Stimulated activated CD8-positive, alpha-beta memory T cell treated with anti-CD3 and anti-CD28 coated beads, Interleukin-15, amount 100 ng/mL, for 48 hours (primary cell): ENCODE measurements at places on chromosomes 2 and 18.
A peak's percentile ranks its signal among the peaks of the same experiment; 100 is the strongest.

- DNase-seq = no peak
Measured at GRCh38 chr2:215624423-215624829, 188.6 kb upstream of the FN1 start.

GRCh38 chr2:221323513-221323912, 248.6 kb downstream of the EPHA4 start:
- no peak for DNase-seq

- DNase-seq = peak; percentile 44
Measured at GRCh38 chr2:127398239-127398590, 10.4 kb upstream of the MAP3K2 start.

GRCh38 chr2:201319511-201319910, 37.6 kb downstream of the FLACC1 start:
- DNase-seq = no peak

DNA sequence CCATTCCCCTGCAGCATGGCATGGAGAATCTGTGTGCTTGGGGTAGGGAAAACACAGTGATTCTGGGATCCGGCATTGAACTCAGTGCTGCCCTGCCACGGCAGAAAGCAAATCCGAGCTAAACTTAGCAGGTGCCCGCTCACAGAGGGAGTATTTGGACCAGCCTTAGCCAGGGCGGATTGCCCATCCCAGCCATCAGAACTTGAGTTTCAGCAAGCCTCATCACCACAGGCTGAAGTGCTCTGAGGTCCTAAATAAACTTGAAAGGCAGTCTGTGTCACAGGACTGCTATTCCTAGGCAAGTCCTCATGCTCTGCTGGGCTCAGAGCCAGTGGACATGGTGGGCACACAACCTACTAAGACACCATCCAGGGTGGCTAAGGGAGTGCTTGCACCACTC, 86.2 kb upstream of the YPEL5 start:
- no peak for DNase-seq

- peak; percentile 64 for DNase-seq
Measured at GRCh38 chr2:85826990-85827878, 61.6 kb downstream of the ST3GAL5 start.

DNA sequence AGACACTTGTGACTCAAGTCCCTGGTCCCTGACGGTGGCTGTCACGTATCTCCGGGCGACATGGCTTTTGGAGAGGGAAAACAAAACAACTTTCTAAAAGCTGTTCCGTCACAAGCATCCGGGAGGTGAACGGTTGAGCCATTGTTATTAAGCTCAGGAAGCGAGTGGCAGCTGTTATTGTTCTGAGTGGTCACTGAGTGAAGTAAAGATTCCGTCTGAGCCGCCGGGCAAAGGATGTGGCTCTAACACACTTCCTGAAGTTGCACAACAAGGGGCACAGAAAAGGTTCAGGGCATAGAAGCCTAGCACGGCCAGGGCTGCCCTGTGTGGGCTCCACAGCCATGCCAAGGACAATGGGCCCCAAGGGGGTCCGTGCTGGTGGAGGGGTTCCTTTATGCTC, 24.3 kb downstream of the INPP5D start:
- no peak for DNase-seq

GRCh38 chr2:137659616-137660015, 304.7 kb upstream of the HNMT start:
- DNase-seq = no peak

DNA sequence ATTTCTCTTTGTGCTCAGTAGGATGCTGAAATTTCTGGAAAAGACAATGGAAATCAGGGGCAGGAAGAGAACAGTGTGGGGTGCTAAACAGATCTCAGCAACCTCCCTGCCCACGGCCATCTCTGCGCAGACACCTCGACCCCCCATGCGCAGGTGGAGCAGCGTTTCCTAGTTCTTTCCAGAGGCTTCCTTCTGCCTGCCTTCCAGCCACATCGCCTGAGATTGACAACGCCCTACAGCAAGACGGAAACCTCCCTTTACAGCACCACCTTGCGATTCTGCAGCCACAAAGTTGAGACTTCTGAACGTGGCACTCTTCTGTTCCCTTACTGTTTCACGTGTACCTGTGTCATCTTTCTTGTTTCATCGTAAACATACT, 31.4 kb upstream of the CASP8 start:
- no peak for DNase-seq

DNA sequence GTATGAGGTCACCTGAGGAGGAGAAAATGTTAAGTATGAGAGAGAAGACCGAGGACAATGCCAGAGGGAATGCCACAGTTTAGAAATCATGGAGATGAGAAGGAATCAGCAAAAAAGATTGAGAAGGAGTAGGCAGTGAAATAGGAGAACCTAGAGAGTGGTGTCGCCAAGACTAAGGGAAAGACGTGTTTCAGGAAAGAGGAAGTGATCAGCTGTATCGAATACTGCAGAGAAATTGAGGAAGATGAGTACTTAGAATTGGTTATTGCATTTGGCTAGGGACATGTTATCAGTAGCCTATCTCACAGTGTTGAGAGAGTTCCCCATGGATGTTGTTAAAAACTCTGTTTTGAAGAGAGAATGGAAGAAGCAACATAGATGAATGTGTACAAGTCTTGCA, 112.3 kb downstream of the GALNT1 start:
- DNase-seq = no peak

DNA sequence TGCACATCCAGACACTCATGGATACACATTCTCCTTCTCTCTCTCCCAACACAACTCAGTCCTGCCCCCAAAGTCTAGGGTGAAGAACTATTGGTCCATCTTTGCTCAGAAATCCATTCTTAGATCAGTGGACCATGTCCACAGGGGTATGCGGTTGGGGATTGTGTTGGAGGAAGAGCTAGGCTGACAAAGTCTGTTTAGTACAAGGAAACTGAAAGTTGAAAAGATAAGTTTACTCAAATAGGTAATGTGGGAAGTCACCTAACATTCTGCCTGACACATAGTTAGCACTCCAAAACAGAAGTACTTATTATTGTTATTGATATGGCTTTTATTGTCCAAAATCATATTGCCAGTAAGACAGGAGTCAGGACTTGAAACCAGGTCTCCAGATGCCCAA, 55.9 kb downstream of the ALK start:
- no peak for DNase-seq

DNA sequence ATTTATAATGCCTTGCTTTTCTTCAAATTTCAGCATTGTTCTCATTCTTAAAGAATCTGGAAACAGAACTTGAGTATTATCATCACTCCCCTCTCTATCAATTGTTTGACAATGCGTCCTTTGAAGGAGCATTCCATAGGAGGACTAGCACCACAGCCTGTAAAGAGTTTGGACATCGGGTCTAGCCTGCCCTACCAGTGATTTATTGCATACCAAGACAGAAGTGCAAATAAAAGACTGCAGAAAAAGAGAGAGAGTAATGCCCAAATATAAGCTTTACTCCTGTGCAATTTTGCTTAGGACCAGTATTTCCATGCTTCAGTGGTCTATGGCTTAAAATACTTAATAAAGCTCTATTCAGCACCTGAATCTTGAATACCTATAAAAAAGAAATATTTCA, 55.4 kb upstream of the MAP2 start:
- no peak for DNase-seq
